ENCODE measurements at places on chromosomes 6 and 20.

DNA sequence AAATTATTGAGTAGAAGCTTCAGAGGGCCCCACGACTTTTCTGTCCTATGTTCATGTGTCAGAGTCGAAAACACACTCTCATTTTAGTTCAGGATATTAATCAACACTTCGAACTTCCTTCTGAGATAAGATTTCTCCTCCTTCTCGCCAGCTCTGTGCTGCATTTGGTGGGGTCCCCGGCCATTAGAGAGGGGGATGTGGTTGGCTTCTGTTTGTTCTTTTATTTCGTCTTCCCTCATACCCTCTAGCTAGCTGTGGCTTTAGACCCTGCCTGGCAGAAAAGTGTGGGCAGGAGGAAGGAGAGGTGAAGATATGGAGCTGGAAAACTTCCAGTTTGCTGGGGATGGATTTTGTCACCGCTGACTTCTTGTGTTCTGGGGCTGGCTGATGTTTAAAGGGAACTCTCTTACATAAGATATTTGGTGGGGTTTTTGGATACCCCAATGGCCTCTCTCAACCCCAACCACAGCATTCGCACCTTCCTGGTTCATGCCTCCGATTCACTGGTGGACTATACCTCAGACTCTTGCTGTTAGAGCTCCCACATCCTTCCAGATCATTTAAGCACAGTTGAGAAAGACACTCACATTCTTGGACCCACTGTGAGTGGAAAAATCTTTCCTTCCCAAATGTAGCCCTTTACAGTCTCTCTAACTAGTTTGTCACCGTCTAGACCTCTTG is 30.7 kb upstream of the TMX4 start:
- DNase-seq: no peak

DNA sequence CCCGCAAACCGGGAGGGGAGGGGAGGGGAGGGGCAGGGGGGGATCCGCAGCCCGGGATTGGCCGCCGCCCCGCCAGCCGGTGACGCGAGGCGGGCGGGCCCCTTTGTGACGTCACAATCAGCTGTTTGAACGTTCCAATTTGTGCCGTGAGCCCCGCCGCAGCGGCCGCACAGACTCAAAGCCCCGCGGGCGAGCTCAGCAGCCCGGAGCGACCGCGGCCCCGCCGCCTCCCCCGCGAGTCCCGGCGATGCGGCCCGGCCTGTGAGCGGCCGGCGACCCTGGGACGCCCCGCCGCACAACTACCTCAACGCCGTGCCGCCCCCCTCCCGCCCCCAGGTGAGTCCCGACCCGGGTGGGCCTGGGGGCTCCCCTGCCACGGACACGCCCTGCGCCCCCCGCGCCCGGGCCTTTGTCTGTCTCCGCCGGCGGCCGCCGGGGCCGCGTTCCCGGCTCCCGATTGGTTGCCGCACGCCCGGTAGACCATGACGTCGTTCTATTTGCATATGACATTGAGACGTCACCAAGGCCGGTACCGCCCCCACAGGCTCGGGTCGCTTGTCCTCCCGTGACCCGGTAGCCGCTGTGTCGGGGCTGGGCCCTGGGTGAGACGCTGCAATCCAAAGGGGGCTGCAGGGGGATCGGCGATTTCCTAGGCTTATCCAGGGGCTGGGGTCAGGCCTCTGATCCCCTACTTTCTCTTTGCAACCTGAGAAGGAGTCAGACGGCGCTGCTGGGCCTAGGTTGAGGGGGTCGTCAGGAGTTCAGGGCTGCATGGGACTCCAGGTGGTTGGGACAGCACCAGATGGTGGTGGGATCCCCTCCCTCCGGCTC is at the start of gene TP53INP2:
TSS of gene TP53INP2 (plus strand) at position 168 of the 831 bp plus-strand sequence. CDS start 4,396 bp downstream, outside the sequence.
- peak; percentile 86 for DNase-seq

DNA sequence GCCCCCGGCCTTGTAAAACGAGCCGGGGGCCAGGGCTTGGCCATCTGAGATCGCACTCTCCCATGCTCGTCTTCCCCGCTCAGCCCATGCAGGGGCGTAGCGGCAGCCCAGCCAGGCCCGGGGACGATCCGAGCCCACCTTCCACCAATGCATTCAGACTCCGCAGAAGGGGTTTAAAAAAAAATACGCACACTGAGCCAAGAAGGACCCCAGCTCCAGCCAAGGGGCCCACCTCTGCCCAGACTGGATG is 320 bp downstream of the GSTA4 start:
- no peak for DNase-seq

GRCh38 chr20:24964506-24964840 is 15.4 kb downstream of the CST7 start:
- no peak for DNase-seq

DNA sequence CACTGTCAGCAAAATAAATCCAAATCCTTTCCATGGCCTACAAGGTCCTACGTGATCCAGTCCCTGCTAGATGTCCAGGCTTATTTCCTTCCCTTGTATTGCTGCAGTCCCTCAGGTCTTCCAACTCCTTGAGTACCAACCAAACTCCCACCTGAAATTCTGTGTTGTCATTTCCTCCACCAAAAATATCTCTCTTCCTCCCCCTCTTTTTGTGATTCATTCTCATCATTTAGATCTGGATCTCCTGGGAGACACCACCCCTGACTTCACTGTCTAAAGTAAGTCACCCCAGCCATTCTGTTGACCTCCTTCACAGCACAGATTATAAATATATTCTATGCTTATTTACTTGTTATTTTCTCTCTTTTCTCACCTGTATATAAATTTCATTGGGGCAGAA is 9.0 kb upstream of the LOC128125822 start:
- no peak for DNase-seq

DNA sequence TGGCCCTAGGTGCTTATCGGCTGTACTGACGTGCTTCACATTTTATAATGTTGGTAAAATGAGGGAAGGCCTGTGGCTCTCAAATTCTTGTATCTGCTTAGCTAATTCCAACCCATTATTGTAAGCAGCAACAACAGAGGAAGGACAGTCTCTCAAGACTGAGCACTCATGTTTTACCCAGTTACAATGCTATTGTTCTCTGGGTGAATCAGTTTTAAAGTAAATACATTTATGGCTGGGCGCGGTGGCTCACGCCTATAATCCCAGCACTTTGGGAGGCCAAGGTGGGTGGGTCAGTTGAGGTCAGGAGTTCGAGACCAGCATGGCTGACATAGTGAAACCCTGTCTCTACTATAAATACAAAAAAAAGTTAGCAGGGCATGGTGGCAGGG is 194.6 kb downstream of the PRKN start:
- no peak for DNase-seq

GRCh38 chr20:50577175-50578018 is 67.2 kb downstream of the PTPN1 start:
- DNase-seq: peak; percentile 75

GRCh38 chr6:43277643-43278523 is 20.2 kb upstream of the SLC22A7 start:
- no peak for DNase-seq

- no peak for DNase-seq
Measured at GRCh38 chr20:57957411-57958049, 247.7 kb upstream of the PMEPA1 start.

DNA sequence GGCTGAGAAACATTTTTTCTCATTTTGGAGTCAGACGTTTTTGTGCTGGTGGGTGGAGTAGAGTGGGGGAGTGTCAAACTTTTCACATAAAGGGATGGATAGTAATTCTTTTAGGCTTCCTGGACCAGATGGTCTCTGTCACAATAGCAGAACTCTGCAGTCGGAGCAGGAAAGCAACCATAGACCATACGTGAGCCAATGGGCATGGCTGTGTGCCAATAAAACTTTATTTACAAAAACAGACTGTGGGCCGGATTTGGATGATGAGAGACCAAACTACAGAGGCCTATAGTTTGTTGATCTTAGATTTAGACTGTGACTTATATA is 70.8 kb upstream of the SLC22A23 start:
- DNase-seq: no peak

GRCh38 chr6:21526974-21527373 is 66.6 kb upstream of the SOX4 start:
- no peak for DNase-seq

GRCh38 chr20:51208162-51208561 is 185.3 kb upstream of the KCNG1 start:
- no peak for DNase-seq

- no peak for DNase-seq
Measured at GRCh38 chr20:46215913-46216707, 92.2 kb downstream of the CDH22 start.

- no peak for DNase-seq
Measured at GRCh38 chr20:10475225-10475624, 40.1 kb downstream of the SLX4IP start.

- DNase-seq: no peak
Measured at GRCh38 chr20:64025826-64026412, 10.1 kb upstream of the C20orf204 start.

GRCh38 chr20:31543966-31544598 is 29.8 kb downstream of the HM13 start:
- DNase-seq: no peak

DNA sequence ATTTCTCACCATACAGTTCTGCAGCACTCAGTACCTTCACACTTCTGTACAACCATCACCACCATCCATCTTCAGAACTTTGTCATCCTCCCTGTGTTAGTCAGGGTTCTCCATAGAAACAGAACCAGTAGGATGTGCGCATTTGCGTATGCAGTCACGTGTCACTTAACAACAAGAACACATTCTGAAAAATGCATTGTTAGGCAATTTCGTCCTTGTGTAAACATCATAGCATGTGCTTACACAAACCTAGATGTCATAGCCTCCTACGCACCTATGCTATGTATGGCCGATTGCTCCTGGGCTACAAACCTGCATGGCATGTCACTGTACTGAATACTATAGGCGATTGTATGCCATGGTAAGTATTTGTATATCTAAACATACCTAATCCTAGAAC is 66.2 kb upstream of the PTPRT start:
- no peak for DNase-seq

DNA sequence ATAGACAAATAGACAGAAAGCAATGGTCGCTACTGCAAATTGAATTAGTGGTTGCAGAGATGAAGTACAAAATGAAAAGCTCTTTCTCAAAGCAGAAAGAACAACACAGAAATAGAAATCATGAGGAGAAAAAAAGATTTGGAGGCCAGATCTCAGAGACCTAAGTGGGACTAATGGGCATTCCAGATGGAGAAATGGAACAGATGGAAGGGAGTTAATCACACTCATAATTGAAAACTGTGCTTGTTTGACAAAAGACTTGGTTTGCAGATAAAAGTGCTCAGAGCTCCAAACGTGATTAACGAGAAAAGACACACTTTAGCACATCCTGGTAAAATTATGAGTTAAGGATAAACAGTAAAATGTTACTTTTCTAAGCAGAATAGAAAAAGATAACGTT is 58.1 kb upstream of the SNRPB2 start:
- no peak for DNase-seq

GRCh38 chr6:44522871-44523270 is 135.4 kb downstream of the CDC5L start:
- no peak for DNase-seq

- no peak for DNase-seq
Measured at GRCh38 chr6:149246691-149247384, 70.7 kb upstream of the TAB2 start.

DNA sequence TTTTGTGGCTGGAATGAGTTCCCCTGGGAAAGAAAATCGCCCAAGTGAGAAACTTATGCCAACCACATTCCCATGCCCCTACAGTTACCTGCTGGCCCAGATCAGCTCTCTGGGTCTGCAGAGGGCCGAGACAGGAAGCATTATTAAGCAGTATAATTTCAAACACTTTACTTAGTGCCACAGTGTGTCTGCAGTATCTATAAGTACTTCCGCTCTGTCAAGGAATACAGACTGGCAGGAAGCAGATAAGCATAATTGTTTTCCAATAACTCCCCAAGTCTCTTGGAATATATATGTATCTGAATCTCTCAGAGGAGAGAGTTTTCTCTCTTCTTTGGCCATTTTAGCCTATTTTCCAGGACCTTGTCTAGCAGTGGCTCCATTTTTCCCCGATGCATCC is 24.9 kb downstream of the SAYSD1 start:
- DNase-seq: no peak

All from NCI-H1092 treated with DMSO at 0.1 percent for 48 hours (cell line).